ENCODE measurements at places on chromosomes 3 and 15.

- DNase-seq = no peak
These were observed 5.1 kb downstream of the ABHD5 start for GRCh38 chr3:43695863-43696262.

GRCh38 chr3:126797563-126797962 lies 93.5 kb downstream of the CHCHD6 start:
- no peak for DNase-seq

GRCh38 chr3:120022729-120023128 lies 71.5 kb downstream of the GSK3B start:
- no peak for DNase-seq

DNA sequence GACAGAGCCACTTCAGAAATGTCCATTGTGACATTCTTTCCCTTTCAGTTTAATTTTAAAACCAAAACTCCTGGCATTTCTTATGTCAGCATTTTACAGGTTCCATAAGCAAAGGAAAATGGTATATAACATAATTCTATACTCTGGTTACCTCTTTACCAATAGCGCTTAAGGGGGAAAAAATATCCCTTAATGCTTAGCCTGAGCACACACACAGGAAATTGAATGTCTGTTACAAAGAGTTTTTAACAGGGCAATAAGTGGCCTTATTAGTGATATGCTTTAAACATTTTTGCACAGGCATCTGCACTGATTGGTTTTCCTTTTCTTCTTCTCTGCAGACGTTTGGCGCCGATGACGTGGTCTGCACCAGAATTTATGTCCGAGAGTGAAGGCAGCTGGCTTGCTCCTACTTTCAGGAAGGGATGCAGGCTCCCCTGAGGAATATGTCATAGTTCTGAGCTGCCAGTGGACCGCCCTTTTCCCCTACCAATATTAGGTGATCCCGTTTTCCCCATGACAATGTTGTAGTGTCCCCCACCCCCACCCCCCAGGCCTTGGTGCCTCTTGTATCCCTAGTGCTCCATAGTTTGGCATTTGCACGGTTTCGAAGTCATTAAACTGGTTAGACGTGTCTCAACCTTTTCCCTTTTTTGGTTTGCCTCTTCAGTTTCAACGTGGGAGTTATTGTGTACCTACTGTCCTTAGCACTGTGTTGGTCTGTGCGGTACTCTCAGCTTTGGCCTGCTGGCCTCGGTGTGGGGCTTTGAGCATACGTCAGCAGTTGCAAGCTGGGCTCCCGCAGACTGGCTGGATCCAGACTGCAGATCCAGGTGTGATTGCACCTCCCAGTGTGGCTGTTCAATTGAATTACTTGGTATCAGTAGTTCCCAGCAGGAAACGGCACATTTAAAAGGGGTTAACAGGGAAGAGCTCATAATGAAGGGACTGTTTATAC lies 7.7 kb downstream of the CRABP1 start:
- no peak for DNase-seq

DNA sequence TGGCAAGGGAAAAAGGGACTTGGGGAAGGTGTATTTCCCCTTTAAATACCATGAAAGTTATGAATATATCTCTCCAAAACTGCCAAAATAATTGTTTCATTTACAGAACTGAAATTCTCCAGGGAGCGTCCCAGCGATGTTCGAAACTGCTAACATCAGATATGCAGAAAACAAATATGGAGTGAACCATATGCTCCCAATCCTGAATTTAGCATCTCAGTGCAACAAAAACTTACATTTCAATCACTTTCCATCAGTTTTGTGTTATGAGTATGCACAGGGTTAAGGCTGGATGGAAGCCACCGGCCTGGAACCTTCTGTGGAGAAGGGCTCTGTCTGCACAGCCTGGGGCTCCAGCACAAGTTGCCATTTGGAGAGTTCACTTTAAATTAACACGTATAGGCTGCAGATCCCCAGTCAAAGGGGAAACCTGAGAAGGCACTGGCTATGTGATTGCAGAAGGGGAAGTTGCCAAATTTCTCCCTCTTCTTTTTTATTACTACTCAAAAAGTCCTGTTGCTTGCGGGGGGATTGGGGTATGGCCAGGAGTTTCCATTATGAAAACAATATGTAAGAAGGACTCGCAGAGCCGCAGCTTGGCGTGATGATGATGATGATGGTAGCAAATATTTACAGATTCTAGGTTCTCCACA lies 56.9 kb upstream of the FOXP1 start:
- no peak for DNase-seq

- DNase-seq = no peak
These were observed 39.7 kb upstream of the MYZAP start for GRCh38 chr15:57551715-57552677.

- no peak for DNase-seq
These were observed 98.4 kb downstream of the TMEM266 start for GRCh38 chr15:76158226-76158625.

Data from hippocampal formation (tissue), 2 donors.